Tongue (tissue), 3 donors: ENCODE measurements at places on chromosomes 3 and 15.

- DNase-seq = peak; percentile 25
Measured at GRCh38 chr3:12822725-12823373, 18.5 kb downstream of the RPL32 start.

DNA sequence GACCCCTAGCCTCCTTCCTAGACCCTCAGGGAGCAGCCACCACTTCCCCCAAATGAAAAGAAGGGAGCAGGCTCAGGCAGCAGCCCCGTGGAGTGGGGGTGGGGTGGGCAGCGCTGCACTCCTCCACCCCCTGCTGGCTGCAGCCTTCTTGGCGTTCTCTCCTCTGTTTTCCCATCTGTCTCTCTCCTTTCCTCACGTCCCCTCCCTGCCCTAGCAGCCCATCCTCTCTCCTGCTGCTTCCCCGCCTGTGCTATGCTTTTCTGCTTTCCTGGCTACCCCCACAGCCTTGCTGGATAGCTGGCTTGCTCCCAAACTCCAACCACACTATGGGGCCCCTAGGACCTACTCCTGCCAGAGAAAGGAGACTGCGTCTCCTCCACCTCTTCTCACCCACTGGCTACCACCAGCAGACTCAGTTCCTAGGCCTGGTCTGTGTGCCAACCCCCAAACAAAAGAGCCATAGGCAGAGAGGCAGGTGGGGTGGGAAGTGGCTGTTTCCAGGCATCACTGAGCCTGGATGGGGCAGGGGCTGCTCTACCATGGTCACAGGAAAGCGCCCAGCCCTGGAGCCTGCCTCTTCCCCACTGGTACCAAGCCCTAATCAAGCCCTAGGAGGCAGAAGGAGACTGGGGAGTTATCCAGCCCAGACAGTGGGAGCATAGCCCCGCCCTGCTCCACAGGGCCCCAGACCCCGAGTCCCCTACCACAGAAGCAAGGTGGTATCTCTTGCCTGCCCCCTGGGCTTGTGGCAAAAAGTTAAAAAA is 3.4 kb upstream of the DISP2 start:
- DNase-seq = peak; percentile 58

DNA sequence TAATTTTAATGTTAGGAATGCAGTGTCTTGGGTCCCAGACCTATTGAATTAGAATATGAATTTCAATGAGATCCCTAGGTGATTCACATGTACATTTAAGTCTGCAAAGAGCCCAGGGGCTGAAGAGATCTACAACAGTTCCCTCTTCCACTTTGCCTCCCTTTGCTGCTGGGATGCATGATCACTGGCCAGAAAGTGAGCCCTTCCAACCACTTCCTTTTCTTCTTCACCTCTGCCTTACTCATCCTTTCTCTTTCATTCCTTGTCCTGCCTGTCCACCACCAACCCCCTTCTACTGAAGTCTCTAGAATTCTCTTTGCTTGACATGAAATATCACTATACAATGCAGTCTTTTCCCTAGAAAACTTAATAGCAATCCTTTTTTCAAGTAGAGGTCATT is 222.4 kb upstream of the LRIG1 start:
- no peak for DNase-seq

DNA sequence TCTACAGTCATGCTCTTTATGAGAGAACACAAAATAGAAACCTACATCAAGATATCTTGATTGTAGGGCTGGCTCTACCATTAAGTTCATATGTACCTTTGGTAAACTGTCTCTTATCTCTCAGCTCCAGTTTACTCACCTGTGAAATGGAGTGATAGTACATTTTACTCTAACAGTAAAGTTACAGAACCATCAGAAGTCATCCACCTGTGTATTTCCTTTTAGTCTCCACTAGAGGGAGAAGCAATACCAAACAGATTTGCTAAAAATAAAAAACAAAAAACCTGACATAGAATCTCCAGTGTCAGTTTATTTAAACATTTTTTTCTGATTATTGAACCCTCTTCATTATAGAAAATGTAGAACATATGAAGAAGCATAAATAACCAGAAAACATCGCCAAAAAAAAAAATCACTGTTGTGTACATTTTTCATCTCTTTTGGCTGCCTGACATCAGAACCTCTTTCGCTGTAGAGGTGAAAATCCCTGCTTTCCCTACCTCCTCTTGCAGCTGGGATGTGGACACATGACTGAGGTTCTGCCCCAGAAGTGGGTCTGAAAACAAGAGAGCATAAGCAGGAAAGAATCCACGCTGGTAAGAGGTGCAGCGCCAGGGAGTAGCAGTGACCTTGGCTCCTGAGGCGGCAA is 48.7 kb upstream of the WDR72 start:
- peak; percentile 27 for DNase-seq

DNA sequence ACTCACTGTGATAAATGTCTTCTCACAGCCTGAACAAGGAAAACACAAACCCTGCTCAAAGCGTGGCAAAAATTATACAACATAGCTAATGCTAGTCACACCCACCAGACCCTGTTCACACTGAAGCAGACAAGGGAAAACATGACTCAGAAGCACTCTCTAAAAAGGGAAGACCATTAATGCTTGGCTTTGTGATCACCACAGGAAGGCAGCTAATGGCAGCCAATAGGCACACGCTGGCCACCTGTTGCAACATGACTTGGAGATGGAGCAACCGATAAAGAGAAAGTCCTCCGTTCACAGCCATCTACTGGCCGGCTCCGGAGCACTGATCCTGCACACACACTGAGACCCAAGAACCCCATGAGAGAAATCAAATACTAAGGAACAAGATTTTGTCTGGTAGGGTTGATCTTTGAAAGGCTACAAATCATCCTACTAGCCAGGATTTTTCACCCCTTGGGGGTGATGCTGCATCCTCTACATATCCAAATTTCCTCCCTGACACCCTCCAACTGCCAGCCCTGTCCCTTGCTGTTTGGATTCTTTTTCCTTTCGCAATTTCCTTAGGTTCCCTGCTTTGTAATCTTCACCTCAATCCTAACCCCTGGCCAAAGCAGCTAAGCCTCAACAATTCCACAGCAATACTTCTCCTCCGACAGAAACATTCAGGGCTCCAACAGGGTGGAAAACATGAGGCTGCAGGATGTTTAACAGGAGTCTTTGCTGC is 3.2 kb downstream of the ZXDC start:
- peak; percentile 73 for DNase-seq

DNA sequence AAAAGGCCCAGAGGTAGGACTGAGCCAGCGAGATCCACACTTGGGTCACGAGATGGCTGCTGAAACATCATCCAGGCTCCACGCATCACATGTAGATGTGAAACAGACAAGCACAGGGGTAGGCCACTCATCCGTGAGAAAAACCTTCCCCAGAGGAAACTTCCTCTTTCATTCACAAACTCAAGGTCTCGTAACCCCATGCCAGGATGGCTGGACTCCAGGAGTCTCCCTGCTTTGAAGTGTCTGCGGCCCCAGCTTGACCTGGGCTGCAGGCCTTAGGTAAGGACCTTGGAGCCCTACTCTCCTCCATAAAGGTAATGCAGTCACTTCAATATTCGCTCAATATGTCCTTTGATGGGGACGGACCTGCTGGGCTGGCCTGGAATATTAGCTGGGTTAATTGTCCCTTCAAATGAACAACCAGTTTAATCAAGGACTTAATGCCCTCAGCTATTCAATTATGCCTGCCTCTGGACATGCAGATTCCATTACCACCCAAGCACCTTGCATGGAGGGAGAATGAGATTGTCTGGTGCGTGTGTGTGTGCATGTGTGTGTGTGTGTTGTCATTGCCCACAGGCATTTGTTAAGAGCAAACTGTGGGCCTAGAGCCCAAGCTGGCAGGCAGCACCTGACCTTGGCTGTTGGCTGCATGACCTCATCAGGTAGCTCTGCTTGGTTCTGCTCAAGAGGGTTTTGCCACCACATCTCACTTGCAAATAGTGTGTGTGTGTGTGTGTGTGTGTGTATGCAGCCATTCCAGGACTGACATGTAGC is 186.9 kb upstream of the TLE3 start:
- DNase-seq = no peak

DNA sequence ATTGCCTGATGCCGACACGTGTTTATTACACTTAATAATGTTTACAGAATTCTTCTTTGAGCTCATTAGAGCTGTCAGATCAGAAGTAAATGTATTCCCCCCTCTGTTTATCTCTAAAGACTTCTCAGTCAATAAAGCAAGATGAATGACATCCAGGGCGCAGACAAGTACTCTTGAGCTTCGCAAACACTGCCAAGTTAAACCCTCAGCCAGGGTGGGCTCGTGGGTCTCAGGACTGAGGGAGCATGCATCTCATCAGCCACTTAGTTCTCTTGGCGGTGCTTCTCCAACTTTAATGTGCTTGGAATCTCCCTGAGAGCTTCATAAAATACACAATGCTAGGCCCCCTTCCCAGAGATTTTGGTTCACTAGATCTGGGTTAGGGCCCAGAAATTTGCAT is 333.9 kb upstream of the THRB start:
- DNase-seq = no peak

GRCh38 chr15:31390029-31390428 is 63.4 kb downstream of the KLF13 start:
- DNase-seq = no peak

- DNase-seq = no peak
Measured at GRCh38 chr3:123140550-123140949, 61.2 kb upstream of the SEC22A start.

- no peak for DNase-seq
Measured at GRCh38 chr3:188826574-188826973, 345.2 kb upstream of the TPRG1 start.

DNA sequence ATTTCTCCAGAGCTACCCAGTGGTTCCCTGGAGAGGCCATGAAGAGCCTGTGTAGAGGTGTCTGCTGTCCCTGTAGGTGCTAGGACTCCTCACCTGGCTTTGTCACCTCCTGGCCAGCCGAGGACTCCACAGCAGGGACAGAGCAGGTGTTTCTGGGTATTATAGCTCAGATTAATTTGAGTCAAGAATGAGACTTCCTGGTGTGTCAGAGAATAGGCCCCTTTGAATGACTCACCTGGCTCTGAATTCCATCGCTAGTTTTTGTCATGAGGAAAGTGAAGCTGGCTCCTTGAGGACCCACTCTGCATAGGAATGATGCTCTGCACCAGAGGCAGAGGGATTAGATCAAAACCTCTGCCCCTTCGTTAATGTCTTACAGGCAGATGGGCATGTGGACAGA is 167.5 kb upstream of the TOPAZ1 start:
- DNase-seq = no peak
